A375 (cell line): ENCODE measurements at places on chromosomes 11 and 22. TPM values are rescaled to one million over a fixed set of nuclear protein-coding genes. Genes with fewer than 3 reads are reported as not detected.

Gene SMDT1
- total RNA-seq, result 9.1 and 15.2 TPM in 2 replicates

Gene MPZL2
- not detected in 2 replicates for total RNA-seq

Gene REXO2
- 118 and 139 TPM in 2 replicates for total RNA-seq

Gene OR56A1
- not detected in 2 replicates for total RNA-seq

Gene RIMBP3B
- 0.53 TPM in 2 replicates for total RNA-seq

Gene SEZ6L
- total RNA-seq, result not detected in 2 replicates

Gene TMEM121B
- total RNA-seq, result 0.11 TPM in 2 replicates

Gene GLYAT
- total RNA-seq, result not detected in 2 replicates

Gene AIFM3
- total RNA-seq, result 0.26 and 0.45 TPM in 2 replicates
